ENCODE measurements at places on chromosomes 11 and 22.

DNA sequence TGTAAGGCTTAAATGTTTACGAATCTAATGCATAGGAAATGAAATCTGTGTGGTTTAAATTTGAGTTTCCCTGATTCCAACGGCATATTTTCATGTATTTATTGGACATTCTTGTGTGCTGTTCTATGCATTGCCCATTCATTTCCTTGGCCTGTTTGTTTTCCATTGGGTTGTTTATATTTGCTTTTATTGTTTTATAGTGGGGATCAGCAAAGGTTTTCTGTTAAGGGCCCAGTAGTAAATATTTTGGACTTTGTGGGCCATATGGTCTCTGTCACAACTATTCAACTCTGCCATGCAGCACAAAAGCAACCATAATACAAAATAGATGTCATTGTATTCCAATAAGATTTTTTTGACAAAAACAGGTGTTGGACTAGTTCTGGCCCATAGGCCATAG is 5.2 kb upstream of the LGR4 start:
- DNase-seq, result no peak

GRCh38 chr11:45413156-45413858 is 127.2 kb upstream of the SYT13 start:
- no peak for DNase-seq

- DNase-seq, result no peak
Observed at GRCh38 chr11:69372589-69373250, 78.8 kb downstream of the MYEOV start.

DNA sequence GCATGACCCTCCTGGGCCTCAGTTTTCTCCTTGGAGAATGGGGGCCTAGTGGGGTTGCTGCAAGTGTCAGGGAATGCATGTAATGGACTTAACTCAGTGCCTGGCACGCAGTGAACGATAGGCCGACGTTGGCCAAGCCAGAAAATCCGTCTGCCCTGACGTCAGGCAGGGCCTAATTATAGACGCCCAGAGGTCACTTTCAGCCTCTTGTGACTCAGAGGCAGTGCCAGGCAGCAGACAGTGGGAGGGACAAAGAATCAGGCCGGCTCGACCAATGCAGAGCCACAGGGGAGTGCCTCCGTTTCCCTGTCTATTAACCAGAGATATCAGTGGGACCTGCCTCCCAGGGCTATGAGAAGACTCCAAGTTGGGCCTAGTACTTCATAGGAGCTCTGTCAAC is 115.0 kb downstream of the MN1 start:
- DNase-seq, result no peak

DNA sequence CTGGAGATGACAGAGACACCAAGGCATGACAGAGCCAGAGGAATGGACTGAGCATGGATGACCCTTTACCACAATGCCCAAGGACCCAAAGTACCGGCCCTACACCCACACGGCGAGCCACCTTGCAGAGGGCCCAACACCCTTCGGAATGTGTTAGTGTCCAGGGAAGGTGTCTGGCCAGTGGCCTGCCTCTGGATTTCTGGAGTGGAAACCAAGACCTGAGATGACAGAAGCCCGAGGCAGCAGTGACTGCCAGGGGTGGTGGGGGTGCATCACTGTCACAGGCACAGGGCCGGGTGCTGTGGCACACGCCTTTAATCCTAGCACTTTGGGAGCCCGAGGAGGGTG is 28.7 kb downstream of the PDGFB start:
- DNase-seq, result no peak

DNA sequence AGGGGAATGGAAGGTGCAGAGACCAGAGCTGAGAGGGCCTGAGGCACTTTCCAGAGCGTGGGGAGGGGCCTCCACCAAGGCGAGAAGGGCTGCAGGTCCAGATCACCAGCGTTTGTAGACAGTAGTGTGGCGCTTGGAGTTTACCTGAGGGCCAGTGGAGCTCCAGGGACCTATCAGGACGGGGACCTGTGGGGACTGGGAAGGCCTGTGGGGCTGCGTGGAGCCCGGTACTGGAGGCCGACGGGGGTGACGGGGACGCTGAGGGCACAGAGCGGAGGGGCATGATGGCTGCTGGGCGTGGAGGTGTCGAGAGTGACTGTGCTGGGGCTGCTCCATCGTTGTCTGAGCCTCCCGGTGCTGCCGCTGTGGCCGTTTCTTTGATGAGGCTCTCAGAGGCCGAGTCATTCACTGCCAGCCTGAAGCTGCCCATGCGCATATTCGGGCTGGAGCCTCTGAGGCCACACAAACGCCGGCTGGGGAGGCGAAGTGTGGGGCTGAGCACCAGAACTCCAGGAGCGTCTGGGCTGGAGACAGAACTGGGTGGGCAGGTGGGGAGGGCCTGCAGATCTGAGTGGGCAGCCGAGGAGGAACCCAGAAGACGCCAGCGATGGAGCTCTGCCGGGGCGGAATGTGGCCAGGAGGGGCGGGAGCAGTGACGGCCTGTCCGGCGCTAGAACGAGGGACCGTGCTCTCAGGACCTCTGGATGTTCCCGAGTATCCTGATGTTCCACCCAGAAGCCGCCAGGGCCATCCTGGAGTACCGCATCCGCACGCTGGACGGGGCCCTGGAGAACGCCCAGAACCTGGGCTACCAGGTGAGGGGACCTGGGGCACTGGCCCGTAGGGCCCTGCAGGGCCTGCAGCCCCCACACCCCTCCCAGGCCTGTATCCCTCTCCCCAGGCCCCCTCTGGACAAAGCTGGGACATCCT is 2.6 kb downstream of the PGGHG start:
- DNase-seq, result no peak

DNA sequence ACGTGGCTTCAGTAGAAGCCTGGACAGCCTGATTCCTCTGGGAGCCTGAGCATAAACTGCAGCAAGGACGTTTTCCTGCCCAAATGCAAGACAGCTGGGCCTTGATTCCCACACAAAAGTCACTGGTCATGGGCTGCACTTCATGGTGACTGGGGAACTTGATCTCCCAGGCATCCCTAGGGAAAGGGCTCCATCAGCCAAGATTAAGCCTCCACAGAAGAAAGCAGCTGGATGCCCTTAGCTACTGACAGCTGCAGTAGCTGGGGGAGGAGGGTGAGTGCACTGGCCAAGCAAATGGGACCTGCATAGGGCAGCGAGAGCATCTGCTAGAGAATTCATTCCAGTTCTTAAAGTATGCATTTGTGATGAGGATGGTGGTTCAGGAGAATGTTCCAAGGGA is 267.4 kb upstream of the ISX start:
- DNase-seq, result no peak

GRCh38 chr11:104907521-104908185 is 9.4 kb upstream of the CASP12 start:
- no peak for DNase-seq

DNA sequence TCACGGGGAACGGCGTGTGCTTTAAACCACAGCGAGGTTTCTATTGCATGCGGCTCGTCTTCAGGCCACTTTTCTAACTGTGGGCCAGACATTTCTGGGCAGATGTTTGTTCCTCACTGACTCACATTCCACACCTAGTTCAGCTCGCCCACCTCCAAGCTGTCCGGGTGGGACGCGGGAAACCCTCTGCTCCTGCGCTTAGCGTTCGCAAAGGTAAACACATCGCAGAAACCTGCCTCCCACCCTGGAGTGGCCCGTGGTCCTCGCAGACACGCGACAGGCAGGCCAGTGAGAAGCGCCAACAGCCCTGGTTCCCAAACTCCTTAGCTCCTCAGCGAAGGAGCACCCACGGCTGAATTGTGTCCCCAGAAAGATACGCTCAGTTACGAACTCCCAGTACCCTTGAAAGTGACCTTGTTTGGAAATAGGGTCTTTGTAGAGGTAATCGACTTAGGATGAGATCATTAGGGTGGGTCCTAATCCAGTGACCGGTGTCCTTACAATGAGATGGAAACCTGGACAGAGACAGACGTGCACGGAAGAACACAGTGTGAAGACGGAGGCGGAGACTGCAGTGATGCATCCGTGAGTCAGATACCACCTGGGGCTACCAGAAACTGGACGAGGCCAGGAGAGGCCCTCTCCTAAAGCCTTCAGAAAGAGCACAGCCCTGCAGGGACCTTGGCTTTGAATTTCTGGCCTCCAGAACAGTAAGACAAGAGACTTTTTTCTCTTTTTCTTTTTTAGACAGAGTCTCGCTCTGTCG is 82.7 kb downstream of the CELSR1 start:
- no peak for DNase-seq

DNA sequence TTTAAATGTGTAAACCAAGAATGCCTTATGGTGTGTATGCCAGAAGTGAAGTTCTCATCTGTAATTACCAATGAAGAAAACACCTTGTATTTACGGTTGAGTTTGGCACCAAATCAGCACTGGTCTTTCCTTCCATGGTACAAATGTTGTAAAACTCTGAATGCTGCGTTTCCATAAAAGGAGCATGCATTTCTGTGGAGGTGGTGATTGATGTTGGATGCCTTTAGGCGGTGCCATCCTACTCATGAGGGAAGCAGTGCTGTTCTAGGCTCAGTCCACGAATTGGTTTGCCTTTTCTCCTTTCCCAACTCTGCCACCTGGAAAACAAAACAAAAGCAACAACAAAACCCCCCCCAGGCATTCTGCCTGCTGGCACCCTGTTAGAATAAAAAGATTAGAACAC is 124.4 kb downstream of the TEAD1 start:
- no peak for DNase-seq

DNA sequence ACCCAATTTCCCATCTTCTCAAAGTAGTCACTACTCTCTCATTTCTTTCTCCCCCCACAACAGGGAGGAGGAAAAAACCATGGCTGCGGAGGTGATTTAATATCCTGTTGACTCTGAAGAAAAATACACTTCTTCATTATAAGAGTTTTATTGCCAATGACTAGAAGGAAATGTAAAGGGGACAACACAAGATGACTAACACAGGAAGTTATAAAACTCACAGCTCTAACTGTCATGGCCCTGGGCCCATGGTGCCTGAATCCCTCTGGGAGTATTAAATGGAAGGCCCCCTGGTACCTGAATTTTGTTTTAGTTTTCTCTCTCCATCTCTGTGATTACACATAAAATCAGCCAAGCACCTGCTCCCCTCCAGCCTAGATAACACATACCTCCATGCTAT is 352.8 kb upstream of the FAT3 start:
- DNase-seq, result no peak

- DNase-seq, result no peak
Observed at GRCh38 chr11:42054351-42054900, 595.0 kb upstream of the LRRC4C start.

DNA sequence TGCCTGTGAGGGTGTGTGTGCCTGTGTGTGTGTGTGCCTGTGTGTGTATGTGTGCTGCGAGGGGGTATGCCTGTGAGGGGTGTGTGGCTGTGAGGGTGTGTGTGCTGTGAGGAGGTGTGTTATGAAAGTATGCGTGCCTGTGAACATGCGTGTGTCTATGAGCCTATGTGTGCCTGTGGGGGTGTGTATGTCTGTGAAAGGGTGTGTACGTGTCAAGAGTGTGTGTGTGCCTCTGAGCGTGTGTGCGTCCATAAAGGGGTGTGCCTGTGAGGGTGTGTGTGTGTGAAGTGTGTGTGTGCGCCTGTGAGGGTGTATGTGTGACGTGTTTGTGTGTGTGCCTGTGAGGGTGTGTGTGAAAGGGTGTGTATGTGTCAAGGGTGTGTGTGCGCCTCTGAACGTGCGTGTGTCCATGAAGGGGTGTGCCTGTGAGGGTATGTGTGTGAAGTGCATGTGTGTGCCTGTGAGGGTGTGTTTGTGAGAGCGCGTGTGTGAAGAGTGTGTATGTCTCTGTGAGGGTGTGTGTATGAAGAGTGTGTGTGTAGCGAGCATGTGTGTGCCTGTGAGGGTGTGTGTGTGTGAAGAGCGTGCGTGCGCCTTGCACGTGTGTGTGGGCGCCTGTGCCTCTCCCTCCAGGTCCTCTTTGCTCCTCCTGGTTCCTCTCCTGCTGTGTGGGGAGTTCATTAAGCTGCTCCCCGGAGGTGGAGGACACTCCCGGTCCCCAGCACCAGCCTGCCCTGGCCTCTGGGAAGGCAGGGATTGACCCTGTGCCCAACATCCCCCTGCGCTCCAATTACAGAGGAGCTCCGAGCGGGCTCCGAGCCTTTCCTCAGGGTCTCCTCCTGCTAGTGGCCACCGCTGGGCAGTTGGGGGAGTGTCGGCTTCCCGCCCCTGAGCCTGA is 53.3 kb downstream of the CACNA1I start:
- no peak for DNase-seq

DNA sequence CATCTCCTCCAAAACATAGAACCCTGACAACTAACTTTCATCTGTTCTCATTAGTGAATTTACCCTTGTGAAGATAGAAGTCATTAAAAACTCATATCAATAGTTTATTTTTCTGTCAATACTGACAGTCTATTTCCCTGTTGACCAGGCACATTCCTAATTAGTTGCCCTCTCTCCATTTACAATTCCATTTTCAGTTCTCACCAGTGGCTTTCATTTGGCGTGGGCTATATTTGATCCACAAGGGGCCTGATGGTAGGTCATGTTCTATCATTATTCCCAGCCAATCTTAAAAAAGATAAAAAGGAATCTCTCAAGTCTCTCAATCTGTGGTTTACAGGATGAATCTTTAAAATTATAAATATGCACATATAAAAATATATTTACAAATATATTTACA is 3.9 kb upstream of the AKIP1 start:
- DNase-seq, result no peak

Measured in stimulated activated CD4-positive, alpha-beta T cell treated with anti-CD3 and anti-CD28 coated beads, Interleukin-2, amount 100 ng/mL, for 24 hours (primary cell).